ENCODE measurements at places on chromosomes 11 and 22. TPM values are rescaled to one million over a fixed set of nuclear protein-coding genes. Genes with fewer than 3 reads are reported as not detected.

- peaks cover 5% of the 10 kb centered on the region for H3K36me3 ChIP-seq
- no peak overlapping the region for H3K4me3 ChIP-seq
- no peak overlapping the region for H3K27ac ChIP-seq
These were observed 111.2 kb downstream of the SLC1A2 start for GRCh38 chr11:35308157-35308556.

DNA sequence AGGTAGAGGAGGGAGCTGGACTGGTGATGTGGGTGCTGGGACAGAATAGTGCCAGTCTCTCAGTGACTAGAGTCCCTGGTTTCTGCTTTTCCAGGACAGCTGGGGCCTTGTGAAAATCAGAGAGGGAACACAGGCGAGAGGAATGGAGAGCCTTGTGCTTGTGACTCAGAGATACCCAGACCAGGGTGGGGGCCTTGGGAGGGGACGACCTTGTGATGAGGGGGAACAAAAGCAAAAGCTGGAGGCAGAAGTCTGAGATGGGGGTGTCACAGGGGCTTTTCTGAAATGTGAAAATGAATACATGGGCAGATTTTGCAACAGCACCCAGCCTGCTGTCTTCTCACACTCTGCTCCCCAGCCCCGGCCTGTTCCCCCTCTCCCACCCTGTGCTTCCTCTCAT lies 3.4 kb upstream of the NR1H3 start:
- no peak overlapping the region for H3K4me3 ChIP-seq
- peaks cover 2% of the 10 kb centered on the region for H3K27me3 ChIP-seq
- no peak for DNase-seq

GRCh38 chr11:124445646-124446150 lies at the start of gene OR8B8:
TSS of gene OR8B8 (minus strand) at chr11:124445696. CDS start at chr11:124441085, 4,611 bp downstream.
- peaks cover 2% of the 10 kb centered on the region for H3K4me1 ChIP-seq
- H3K27me3 ChIP-seq: no peaks in the 10 kb centered on the region
- H3K27ac ChIP-seq: no peak within 1 kb of the TSS
- H3K4me3 ChIP-seq: no peak within 1 kb of the TSS
- DNase-seq: no peak

- no peaks in the 10 kb centered on the region for H3K36me3 ChIP-seq
- H3K4me3 ChIP-seq: no peak overlapping the region
- no peak overlapping the region for H3K27ac ChIP-seq
- DNase-seq: no peak
- no peaks in the 10 kb centered on the region for H3K4me1 ChIP-seq
- H3K27me3 ChIP-seq: peaks cover 1% of the 10 kb centered on the region
These were observed 41.6 kb downstream of the CD44 start for GRCh38 chr11:35180317-35181233.

Gene HORMAD2
- total RNA-seq: not detected

- H3K4me3 ChIP-seq: no peak overlapping the region
- no peak overlapping the region for H3K27ac ChIP-seq
- DNase-seq: no peak
- no peaks in the 10 kb centered on the region for H3K36me3 ChIP-seq
These were observed 10.0 kb downstream of the IL18BP start for GRCh38 chr11:72008728-72009127.

- no peaks in the 10 kb centered on the region for H3K36me3 ChIP-seq
- H3K4me1 ChIP-seq: peaks cover 5% of the 10 kb centered on the region
- no peaks in the 10 kb centered on the region for H3K27me3 ChIP-seq
- H3K27ac ChIP-seq: no peak overlapping the region
- H3K4me3 ChIP-seq: no peak overlapping the region
- DNase-seq: no peak
These were observed 170.6 kb downstream of the SHANK2 start for GRCh38 chr11:71081704-71082230.

DNA sequence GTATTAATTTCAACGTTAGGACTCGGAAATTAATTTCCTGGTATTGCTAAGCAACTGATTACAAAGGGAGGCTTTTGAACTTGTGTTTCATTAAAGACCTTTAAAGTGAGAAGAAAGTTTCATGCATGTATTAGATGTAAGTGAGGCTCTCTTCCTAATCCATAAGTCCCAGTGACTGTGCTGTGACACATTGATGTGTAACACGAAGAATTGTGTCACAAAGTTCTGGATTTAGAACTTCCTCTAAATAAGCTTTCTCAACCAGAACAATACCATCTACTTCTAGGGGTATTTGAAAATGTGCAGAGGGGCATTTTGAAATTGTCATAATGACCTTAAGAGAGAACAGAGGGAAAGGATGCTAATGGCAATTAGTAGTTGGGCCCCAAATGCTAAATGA lies 14.4 kb downstream of the DCUN1D5 start:
- no peaks in the 10 kb centered on the region for H3K27me3 ChIP-seq
- H3K36me3 ChIP-seq: no peaks in the 10 kb centered on the region

- peaks cover 4% of the 10 kb centered on the region for H3K4me1 ChIP-seq
- DNase-seq: no peak
- H3K27me3 ChIP-seq: no peaks in the 10 kb centered on the region
- no peaks in the 10 kb centered on the region for H3K36me3 ChIP-seq
- no peak overlapping the region for H3K27ac ChIP-seq
- H3K4me3 ChIP-seq: no peak overlapping the region
These were observed 49.1 kb upstream of the MUC15 start for GRCh38 chr11:26621132-26621531.

DNA sequence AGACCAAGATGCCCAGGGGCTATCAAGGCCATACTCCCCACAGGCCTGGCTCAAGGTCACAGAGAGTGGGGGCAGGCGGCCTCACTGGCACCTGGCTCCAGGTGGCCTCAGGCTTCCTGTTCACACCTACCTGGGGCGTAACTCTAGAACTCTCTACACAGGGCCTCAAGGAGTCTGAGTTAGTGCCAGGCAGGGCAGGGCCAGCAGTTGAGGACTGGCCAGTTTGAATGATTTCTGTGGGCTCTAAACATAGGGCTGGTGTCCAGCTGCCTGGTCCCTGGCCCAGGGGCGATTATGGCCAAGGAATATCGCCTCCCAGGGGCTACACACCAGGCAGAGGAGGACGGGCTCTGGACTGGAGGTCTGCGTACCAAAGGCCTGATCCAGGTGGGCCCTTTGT lies 79.2 kb downstream of the WNT7B start:
- no peaks in the 10 kb centered on the region for H3K4me1 ChIP-seq
- no peaks in the 10 kb centered on the region for H3K27me3 ChIP-seq
- no peak for DNase-seq
- H3K36me3 ChIP-seq: no peaks in the 10 kb centered on the region
